Activated naive CD4-positive, alpha-beta T cell treated with anti-CD3 and anti-CD28 coated beads for 36 hours (primary cell): ENCODE measurements at places on chromosomes 13 and 19. TPM values are rescaled to one million over a fixed set of nuclear protein-coding genes. Genes with fewer than 3 reads are reported as not detected.

DNA sequence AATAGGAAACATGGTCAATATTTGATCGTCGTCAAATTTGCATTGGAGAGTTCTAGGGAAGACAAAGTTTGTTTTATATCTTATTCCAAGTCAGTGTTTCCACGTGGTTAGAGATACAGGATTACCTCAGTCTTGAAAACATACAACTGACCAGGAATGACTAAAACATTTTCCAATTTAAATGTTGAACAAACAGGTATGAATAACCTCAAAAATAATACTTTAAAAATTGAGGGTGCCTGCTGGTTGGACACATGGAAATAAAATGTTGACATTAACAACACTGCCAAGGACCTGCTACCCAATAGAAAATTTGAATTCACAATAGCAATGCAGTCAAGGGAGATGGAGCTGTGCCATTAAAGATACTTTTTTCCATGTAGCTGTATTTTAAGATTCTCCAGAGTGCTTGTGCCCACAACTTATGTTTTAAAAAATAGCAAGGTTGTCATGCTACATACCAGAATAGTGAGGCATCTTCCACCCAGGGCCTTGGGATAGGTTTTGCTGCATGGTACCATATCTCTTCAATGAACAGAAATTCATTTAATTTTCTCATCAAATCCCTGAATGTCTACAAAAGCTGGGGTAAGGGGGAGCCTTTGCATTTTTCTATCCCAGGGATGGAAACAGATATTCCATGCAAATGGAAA, 260.8 kb downstream of the EFNB2 start:
- no peak for DNase-seq
- H3K27me3 ChIP-seq = peaks cover 2% of the 10 kb centered on the region
- H3K36me3 ChIP-seq = no peaks in the 10 kb centered on the region
- H3K4me3 ChIP-seq = no peak overlapping the region

DNA sequence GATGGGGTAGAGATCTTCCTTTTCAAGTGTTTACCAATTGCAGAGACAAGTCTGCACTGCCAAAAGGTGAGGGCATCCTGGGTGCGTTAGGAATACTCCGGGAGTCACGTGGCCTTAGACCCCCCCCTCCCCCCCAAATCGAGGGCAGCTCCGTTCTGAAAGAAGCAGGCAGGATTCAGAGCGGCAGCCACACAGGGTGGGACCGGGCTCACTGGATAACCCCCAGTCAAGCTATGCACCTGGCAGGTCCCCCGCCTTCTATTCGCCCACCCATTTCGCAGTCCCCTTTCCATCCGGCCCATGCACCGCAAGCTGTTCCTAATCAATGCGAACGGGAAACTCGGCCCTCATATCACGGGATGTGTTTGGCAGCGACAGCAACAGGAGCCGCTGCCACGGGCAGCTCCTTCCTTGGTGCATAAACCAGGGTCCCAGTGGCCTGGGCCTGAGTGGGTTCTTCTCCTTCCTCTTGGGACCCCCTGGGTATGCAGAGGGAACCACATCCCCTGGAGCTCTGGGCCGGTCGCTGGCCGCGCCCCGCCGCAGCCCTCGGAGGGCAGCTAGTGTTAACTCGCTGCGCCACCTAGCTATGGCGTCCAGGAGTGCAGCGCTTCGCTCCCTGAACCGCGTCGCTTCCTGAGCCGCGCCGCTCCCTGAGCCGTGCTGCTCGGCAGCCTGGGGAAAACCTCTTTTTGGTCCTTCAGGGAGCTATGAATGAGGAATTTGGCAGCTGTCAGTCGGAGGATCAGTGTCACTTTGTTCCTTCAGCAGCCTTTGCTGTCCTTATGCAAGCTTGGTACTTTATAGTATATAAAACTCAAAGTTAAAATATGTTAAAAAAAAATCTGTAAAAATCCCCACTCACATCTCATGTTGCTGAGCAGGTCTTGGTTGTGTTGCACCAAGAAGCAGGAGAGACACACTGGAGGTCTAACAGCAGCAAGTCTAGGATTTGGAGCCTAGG, 41.4 kb downstream of the LYL1 start:
- no peak overlapping the region for H3K27ac ChIP-seq
- H3K27me3 ChIP-seq = peaks cover 4% of the 10 kb centered on the region
- H3K4me3 ChIP-seq = peak overlapping the region; percentile 71

- no peak overlapping the region for H3K27ac ChIP-seq
- H3K36me3 ChIP-seq = peaks cover 2% of the 10 kb centered on the region
- no peaks in the 10 kb centered on the region for H3K27me3 ChIP-seq
- peak; percentile 15 for DNase-seq
- H3K4me1 ChIP-seq = peaks cover 33% of the 10 kb centered on the region
Measured at GRCh38 chr19:4970558-4971423, 1.9 kb downstream of the KDM4B start.

GRCh38 chr19:30228835-30229524, 143.2 kb upstream of the ZNF536 start:
- H3K36me3 ChIP-seq = peaks cover 2% of the 10 kb centered on the region
- no peak overlapping the region for H3K27ac ChIP-seq
- peaks cover 24% of the 10 kb centered on the region for H3K4me1 ChIP-seq
- peaks cover 49% of the 10 kb centered on the region for H3K27me3 ChIP-seq

DNA sequence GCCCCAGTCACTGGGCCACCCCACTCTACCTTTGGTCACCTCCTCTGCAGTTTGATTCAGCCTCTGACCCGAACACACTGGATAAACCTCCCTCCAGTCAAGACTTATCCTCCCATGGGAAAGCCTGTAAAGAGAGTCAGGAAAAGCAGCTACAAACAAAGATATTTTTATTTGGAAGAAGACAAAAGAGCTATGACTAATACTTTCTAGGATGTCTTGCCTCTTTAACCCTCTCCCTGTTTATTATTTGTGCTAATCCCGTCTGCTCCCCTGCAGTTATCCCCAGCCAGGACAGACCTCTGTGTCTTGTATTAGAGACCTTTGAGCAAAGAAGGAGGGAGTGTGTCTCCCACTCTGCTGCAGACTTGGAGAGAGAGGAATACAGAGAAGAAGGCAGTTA, 178.3 kb downstream of the EFNB2 start:
- DNase-seq = no peak
- H3K4me3 ChIP-seq = no peak overlapping the region
- H3K27ac ChIP-seq = no peak overlapping the region
- peaks cover 12% of the 10 kb centered on the region for H3K27me3 ChIP-seq
- no peaks in the 10 kb centered on the region for H3K4me1 ChIP-seq

DNA sequence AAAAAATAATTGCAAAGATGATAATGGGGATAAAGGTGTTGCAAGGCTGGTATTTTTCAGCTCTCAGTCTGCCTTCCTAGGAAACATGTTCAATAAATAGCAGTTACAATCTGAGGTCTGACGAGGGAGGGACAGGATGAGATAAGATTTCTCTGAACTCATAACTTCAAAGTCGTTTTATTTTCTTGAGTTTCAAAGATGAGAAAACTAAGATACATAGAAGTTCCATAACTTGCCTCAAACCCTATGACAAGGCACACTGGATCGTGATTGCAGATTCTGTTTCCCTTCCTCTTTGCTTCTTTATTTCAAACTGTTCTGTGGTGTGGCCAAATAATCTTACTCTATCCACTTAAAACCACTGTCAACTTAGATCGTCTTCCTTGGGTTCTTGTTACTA, 327.2 kb downstream of the GPC5 start:
- H3K4me3 ChIP-seq = no peak overlapping the region
- no peaks in the 10 kb centered on the region for H3K36me3 ChIP-seq
- no peaks in the 10 kb centered on the region for H3K4me1 ChIP-seq
- no peak overlapping the region for H3K27ac ChIP-seq
- no peak for DNase-seq
- no peaks in the 10 kb centered on the region for H3K27me3 ChIP-seq

GRCh38 chr19:19445288-19445687, 39.8 kb downstream of the GATAD2A start:
- H3K36me3 ChIP-seq = peaks cover 18% of the 10 kb centered on the region
- H3K27ac ChIP-seq = peak overlapping the region; percentile 66
- H3K4me3 ChIP-seq = no peak overlapping the region
- peaks cover 74% of the 10 kb centered on the region for H3K4me1 ChIP-seq
- no peaks in the 10 kb centered on the region for H3K27me3 ChIP-seq

DNA sequence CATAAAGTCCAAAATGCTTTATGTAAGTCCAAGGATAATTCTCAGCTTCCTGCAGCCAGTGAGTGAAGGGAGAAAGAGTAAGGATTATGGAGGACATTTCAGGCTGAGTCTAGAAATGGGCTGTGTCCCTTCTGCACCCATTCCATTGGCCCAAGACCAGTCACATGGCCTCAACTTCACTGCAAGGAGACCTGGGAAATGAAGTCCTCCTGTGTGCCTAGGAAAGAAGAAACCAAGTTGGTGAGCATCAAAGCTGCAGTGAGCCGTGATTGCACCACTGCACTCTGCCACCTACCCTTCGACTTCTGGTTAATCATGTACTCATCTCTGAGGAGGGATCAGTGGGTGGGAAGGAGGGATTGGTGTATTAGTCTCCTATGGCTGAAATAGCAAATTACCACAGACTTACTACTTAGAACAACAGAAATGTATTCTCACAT, 3.6 kb upstream of the CD37 start:
- H3K36me3 ChIP-seq = peaks cover 10% of the 10 kb centered on the region
- H3K27ac ChIP-seq = peak overlapping the region; percentile 81
- peaks cover 74% of the 10 kb centered on the region for H3K4me1 ChIP-seq
- H3K4me3 ChIP-seq = peak overlapping the region; percentile 44
- peak; percentile 84 for DNase-seq

- peaks cover 34% of the 10 kb centered on the region for H3K4me1 ChIP-seq
- H3K36me3 ChIP-seq = no peaks in the 10 kb centered on the region
- no peak overlapping the region for H3K27ac ChIP-seq
- peak overlapping the region; percentile 77 for H3K4me3 ChIP-seq
Measured at GRCh38 chr19:3094601-3095440, 659 bp downstream of the GNA11 start.

HCST gene
- 11.7 TPM for total RNA-seq

TARM1 gene
- not detected for total RNA-seq

FAM124A gene
- not detected for total RNA-seq

SMIM24 gene
- 0.41 TPM for total RNA-seq

ZNF432 gene
- total RNA-seq = 6.7 TPM
